ENCODE measurements at places on chromosomes 4 and X. TPM values are rescaled to one million over a fixed set of nuclear protein-coding genes. Genes with fewer than 3 reads are reported as not detected.

MGAT4D gene
- total RNA-seq, result not detected

PCGF3 gene
- total RNA-seq, result 46.4 TPM

CT55 gene
- total RNA-seq, result not detected

PORCN gene
- 5.8 TPM for total RNA-seq

OPRPN gene
- total RNA-seq, result not detected

TLR2 gene
- 0.30 TPM for total RNA-seq

OCRL gene
- 12.3 TPM for total RNA-seq

STAP1 gene
- total RNA-seq, result not detected

SPIN4 gene
- 3.8 TPM for total RNA-seq

IGSF1 gene
- total RNA-seq, result not detected

BGN gene
- total RNA-seq, result 15.7 TPM

ADH6 gene
- total RNA-seq, result not detected

ZNF185 gene
- total RNA-seq, result 11.0 TPM

SLIT2 gene
- total RNA-seq, result 33.3 TPM

CBR4 gene
- 21.4 TPM for total RNA-seq

All from epithelial cell of umbilical artery (primary cell).